Small intestine (tissue), 16 donors: ENCODE measurements at places on chromosomes 5 and 9.
A peak's percentile ranks its signal among the peaks of the same experiment; 100 is the strongest.

DNA sequence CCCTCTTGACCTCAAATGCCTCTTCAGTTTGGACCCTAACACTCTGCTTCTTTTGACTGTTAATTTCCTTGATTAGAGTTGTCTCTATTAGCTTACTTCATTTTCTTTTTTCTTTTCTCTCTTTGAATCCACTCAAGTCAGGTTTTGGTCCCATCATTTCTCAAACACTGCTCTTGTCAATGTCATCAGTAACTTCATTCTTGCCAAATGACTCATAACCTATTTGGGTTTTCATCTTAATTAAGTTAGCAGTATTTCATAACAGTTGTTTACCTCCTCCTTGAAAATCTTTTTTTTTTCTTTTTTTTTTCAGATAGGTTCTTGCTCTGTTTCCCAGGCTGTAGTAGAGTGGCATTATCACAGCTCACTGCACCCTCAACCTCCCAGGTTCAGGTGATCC is 119.6 kb downstream of the PARP8 start:
- no peak for DNase-seq

GRCh38 chr9:79390781-79391770 is 180.7 kb upstream of the TLE4 start:
- DNase-seq, result no peak

DNA sequence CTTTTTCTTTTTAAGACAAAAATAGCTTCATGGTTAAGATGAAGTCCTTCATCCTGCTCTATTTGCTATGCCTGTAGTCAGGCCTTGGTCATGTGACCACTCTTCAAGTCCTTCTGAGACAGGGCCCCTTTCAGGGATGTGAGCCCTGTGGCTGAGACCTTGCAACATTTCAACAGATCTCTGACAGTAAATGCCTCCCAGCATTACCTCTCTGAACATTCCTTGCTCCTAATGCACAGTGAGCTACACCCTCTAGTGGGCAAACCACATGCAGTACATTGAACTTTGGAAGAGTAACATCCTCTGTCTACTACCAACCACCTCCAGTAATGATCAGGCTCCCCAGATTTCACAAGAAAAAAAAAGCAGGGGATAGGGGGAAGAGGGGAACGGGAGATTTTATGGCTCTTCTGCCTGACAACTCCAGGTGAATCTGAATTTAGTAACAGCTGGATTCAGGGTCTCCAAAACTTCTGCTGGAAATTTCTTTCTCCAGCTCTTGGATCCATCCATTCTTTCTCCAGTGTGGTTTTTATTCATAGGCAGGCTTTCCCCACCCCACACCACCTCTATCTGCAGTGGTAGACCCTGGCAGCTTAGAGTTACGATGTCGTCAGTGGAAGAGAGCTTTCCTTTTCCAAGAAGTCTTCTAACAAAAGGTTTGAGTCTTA is 8.9 kb upstream of the FBXO38 start:
- DNase-seq, result peak; percentile 61

GRCh38 chr5:94103514-94104245 is 362.3 kb upstream of the POU5F2 start:
- DNase-seq, result no peak

GRCh38 chr9:133080161-133080560 is 18.4 kb downstream of the CEL start:
- no peak for DNase-seq

GRCh38 chr9:89400403-89401116 is 82.3 kb downstream of the SECISBP2 start:
- DNase-seq, result no peak

DNA sequence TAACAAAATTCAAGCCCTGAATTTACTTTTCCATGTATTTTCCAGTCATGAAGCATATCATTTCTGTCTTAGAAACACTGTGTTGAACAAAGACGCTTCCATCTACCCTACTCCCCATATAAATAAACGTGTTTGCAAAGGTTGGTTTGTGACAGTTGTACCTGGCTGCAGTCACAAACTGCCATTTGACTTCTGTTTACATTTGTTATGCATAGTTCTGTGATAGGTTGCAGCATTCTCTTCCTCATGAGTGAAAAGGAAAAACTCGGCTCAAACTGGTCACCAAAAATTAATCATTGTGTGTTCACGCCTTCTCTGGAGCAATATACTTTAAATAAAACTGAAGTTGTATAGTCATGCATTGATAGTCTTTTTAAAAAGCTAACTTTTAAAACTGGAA is 69.3 kb upstream of the MOCS2 start:
- no peak for DNase-seq

DNA sequence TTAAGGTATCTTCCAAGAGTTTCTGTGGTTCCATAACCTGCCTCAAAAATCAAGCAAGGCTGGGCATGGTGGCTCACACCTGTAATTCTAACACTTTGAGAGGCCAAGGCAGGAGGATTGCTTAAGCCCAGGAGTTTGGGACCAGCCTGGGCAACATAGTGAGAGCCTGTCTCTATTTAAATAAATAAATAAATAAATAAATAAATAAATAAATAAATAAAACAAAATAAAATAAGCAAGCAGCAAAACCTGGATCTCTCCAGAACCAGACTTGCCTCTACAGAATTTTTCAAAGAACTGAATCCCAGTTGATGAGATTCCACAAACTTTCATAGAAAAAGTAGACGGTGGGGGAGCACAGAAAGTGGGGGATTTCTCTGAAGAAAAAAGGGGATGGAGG is 12.3 kb downstream of the SERINC5 start:
- no peak for DNase-seq

- no peak for DNase-seq
Measured at GRCh38 chr9:137478613-137478961, 19.5 kb upstream of the NSMF start.

GRCh38 chr5:178114325-178115135 is 1.2 kb downstream of the N4BP3 start:
- no peak for DNase-seq

DNA sequence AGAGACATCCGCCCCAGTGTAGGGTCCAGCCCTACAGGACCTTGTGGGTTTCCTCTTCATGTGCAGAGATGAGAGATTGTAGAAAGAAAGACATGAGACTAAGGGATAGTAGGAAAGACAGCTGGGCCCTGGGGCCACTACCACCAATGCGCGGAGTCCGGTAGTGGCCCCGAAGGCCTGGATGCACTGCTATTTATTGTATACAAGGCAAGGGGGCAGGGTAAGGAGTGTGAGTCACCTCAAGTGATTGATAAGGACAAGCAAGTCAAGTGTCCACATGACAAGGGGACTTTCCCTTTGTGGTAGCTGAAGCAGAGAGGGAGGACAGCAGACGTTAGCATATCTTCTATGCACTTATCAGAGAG is 6.2 kb upstream of the TMEM141 start:
- peak; percentile 76 for DNase-seq

- DNase-seq, result no peak
Measured at GRCh38 chr5:126483156-126483555, 59.9 kb downstream of the GRAMD2B start.

- DNase-seq, result no peak
Measured at GRCh38 chr5:124645396-124645795, 101.0 kb downstream of the ZNF608 start.

- no peak for DNase-seq
Measured at GRCh38 chr9:85940275-85940831, 593 bp upstream of the NAA35 start.

DNA sequence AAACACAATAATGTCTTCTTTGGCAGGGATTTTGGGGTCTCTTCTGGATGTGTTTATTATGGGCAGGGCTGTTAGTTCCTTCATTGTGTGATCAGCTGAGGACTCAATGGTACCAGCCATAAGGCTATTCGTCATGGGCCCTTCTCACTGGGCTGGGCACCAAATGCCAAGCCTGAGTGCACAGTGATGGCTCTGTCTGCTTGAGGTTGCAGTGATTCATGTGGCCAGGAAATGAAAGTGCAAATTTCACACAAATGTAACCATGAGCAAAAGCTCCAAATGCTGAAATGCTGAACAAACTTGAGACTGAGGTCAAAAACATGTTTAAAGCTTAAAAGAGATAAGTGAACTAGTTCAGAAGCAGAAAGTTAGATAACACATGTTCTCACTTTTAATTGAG is 191.0 kb downstream of the TARS1 start:
- no peak for DNase-seq

- DNase-seq, result no peak
Measured at GRCh38 chr5:100841358-100842076, 61.6 kb downstream of the ST8SIA4 start.

GRCh38 chr9:37029304-37029775 is 4.7 kb downstream of the PAX5 start:
- DNase-seq, result no peak

GRCh38 chr5:137372016-137372772 is 126.9 kb downstream of the SPOCK1 start:
- no peak for DNase-seq

DNA sequence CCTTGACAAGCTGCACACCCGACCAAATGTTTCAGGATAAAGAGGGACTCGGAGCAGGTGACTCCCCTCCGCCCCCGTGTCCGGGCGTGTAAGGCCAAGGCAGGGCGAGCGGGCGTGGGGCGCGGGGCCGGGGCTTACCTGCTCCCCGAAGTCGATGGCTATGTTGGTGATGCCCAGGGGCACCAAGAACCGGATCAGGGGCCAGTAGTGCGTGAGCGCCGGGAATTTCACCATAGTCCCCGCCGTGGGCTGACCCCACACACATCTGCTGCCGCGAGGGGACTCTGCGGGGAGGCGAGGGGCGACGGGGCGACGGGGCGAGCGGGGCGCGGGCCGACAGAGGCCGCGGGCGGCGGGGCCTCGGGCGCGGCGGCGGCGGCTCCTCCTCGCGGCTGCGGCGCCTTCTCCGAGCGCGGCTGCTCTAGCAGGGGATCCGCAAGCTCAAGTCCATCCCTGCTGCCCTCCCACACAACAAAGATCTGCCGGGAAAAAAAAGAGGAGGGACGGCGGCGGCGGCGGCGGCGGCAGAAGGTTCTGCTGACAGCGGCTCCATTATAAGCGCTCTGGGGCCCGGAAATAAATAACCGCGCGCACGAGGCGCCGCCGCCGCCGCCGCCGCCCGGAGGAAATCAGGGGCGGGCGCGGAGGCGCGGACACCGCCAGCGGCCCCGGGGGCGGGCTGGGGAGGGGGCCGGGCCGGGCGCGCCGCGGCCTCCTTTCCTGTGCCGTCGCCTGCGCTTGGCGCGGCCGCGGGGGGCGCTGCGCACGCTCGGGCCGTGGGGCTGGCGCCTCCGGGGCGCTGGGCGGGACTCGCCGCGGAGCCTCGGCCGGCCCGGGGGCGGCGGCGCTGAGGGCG is at the start of gene ANKH:
Gene ANKH (minus strand): TSS at position 565 of the 856 bp plus-strand sequence. CDS start 331 bp downstream, at position 234.
- DNase-seq, result peak; percentile 94

DNA sequence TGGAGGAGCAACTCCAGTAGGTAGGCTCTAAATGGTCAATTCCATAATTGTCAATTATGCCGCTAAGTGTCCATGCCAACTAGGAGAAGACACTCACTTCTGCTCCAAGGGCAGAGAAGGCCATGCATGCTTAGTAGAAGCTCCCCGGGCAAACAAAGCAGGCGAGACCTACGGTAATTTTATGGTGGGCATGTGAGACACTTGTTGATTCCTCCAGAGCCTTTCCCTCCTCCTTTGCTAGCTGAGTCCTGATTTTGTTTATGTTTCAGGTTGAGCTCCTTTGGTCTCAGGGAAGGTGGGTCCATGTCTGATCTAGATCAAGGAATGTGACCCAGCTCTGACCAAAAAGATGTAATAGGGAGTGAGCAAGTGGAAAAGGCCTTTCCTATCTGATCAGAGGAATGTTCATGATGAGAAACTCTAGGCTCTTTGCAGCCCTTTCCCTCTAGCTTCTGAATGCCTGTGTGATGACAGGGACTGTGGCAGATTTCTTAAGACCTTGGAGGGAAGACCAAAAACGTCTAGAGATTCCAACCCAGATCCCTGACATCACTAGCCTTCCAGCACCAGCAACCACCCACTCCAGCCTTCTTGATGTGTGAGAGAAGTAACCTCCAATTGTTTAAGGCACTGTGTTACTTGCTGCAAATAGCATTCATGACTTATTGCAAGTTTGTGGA is 7.7 kb upstream of the CPEB4 start:
- DNase-seq, result no peak

DNA sequence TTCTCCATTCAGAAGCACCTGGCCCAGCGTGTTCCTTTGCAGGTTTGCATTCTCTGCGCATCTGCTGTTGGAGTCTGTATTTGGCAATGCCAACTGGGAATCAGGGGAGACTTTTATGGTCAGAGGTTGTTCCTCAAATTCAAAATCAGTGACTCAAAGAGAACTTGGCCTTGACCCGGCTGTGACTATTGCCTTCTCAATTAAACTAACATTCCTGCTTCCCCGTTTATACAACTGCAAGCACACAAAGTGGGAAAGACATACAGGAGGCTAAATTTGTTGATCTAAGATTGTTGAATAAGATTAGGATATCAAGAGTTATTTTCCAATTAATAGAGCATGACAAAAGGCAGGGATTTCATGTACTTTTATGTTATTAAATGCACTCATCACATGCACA is 402.4 kb upstream of the IRX2 start:
- no peak for DNase-seq

DNA sequence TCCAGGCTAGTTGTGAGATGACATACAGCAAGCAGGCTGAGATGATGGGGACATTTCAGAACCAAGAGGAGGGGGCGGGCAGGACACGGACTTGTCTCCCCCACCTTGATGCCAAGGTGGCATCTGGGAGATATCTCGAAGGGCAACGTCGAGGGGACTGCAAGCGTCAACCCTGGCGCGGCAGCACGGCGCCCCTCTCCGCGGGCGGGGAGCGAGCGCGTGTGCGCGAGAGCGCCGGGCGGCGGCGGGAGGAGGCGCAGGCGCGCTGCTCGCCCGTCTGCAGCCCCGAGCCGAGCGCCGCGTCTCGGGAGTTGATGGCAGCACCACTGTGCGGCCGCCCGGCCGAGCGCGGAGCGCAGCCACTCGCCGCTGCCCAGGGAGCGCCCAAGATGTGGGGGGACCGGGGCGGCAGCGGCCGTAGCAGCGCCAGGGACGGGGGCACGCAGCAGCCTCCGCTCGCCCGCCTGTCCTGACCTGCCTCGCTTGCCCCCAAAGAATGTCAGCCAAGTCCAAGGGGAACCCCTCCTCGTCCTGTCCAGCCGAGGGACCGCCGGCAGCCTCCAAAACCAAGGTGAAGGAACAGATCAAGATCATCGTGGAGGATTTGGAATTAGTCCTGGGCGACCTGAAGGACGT is at the start of gene PRR16:
Gene PRR16 (plus strand): TSS at position 310 of the 636 bp plus-strand sequence.
- DNase-seq, result peak; percentile 41

GRCh38 chr9:34190996-34191892 is 12.4 kb downstream of the UBAP1 start:
- peak; percentile 21 for DNase-seq

- DNase-seq, result no peak
Measured at GRCh38 chr9:86695910-86696424, 251.3 kb downstream of the GAS1 start.

DNA sequence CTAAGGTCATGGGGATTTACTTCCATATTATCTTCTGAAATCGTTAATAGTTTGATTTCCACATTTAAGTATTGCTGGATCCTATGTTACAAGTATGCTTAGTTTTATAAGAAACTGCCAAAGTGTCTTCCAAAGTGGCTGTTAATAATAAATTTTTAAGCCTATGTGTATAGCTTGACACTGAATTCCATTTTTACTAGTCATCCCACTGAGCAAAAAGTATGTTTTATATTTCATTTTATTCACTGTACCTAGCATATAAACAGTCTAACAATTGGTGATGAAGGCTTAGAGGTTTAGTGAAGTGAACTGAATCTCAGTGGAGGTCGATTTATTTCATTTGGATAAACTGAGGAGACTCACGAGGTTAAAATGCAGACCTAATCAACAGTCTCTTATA is 174.6 kb downstream of the ADAMTS6 start:
- no peak for DNase-seq

- no peak for DNase-seq
Measured at GRCh38 chr5:113343343-113343742, 91.4 kb downstream of the TSSK1B start.
